ENCODE measurements at places on chromosomes 5 and 9. TPM values are rescaled to one million over a fixed set of nuclear protein-coding genes. Genes with fewer than 3 reads are reported as not detected.

Gene PCDHGB1
- total RNA-seq: under 0.01 TPM

Gene CTNNA1
- 586 TPM for total RNA-seq

Gene PCDHB9
- total RNA-seq: 0.15 TPM

Gene KCNV2
- total RNA-seq: not detected

Gene PCDHA9
- total RNA-seq: under 0.01 TPM

Gene PTPRD
- total RNA-seq: 4.9 TPM

Gene TMC1
- 1.6 TPM for total RNA-seq

Gene AFAP1L1
- 54.0 TPM for total RNA-seq

Gene EEIG1
- 0.97 TPM for total RNA-seq

Gene AMACR
- total RNA-seq: 13.2 TPM

Gene RASGEF1C
- not detected for total RNA-seq

Gene CD180
- total RNA-seq: not detected

Measured in epithelial cell of umbilical artery (primary cell).